ENCODE measurements at places on chromosomes 6 and 20.
A peak's percentile ranks its signal among the peaks of the same experiment; 100 is the strongest.

DNA sequence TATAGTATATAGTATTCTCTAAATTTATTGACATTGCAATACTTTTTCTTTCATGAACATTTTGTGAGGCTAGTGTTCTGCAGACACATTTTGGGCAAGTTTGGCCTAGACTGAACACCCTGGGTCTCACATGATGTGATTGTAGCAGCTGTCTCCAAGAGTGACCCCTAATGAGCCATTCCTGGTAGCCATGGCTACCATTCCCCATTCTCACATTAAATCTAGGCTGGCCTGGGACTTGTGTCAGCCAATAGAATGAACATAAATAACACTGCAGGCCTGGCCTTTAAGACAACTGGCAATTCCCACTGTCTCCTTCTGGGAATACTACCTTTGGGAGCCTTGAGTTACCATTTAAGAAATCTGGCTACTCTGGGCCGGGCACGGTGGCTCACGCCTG lies 38.0 kb upstream of the TASP1 start:
- DNase-seq = no peak

DNA sequence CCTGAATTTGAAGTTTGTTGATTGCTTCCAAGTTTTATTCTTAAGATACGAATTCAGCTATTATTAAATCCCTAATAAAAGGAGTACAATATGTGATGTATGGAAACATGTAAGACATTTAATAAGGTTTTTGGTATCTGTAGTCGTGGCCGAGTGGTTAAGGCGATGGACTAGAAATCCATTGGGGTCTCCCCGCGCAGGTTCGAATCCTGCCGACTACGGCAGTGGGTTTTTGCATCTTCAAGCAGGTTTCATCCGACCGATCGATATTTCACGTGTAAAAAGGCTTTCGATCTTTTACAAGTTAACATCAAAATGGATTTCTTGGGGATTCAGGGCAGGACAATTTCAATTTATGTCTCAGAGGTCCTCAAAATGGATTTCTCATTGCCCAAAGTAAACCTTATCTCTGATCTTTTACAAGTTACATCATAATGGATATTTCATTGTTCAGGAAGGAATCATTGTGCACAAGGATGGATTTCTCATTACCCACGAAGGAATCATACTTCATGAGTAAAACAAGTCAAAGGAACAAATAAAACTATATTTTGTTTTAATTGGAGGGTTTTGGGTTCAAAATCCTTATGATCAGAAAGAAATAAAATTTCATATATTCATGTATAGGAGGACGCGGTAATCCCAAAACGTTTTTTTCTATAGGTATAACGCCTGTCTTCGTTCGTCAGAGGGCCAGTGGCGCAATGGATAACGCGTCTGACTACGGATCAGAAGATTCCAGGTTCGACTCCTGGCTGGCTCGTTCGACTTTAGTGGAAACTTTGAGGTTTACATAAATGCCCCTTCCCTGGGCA lies 37.3 kb upstream of the BTN3A2 start:
- peak; percentile 68 for DNase-seq

DNA sequence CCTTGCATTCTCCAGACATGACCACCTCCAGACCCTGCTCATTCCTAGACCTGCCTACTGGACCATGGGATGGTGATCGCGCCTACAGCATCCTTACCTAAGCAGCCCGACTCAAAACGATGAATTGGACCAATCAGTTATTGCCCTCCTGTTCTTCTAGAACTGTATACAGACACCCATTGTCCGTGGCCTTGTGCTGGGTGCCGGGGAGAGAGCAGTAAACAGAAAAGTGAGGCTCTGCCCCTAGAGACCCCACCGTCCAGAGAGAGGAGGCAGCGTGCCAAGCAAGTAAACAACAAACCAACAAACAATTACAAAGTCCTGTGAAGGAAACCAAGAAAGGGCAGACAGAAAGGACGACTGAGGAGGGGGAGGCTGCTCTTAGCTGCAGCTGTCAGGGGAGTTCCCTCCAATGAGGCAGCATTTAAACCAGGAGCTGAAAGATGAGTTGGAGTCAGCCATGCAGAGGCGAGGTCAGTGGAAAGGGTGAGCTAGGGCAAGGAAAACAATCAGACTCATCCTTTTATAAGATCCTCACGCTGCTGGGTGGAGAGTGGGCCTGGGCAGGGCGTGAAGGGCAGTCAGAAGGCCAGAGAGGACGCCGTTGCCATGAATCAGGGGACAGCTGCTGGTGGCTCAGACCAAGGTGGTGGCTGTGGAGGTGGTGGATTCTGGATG lies 37.6 kb upstream of the BLCAP start:
- DNase-seq = no peak

DNA sequence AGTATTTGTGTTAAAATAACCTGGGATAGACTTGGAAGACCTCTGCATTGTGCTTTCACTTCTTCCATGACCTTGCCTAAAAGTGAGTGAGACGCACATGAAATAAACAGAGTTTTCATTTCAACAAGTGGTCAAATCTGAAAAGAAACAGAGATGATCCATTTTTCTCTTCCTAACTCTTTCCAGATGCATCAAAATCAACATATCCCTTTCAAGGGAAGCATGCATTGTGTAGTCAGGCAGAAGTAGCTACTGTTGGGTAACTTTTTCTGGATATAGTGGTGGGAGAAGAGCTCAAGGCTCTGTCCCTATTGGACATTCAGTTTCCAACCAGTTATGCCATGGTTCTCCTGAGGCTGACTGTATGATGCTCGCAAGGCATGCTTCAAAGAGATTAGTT lies 233.0 kb upstream of the JAG1 start:
- DNase-seq = no peak

GRCh38 chr6:2859185-2859700 lies 17.6 kb upstream of the SERPINB1 start:
- no peak for DNase-seq

DNA sequence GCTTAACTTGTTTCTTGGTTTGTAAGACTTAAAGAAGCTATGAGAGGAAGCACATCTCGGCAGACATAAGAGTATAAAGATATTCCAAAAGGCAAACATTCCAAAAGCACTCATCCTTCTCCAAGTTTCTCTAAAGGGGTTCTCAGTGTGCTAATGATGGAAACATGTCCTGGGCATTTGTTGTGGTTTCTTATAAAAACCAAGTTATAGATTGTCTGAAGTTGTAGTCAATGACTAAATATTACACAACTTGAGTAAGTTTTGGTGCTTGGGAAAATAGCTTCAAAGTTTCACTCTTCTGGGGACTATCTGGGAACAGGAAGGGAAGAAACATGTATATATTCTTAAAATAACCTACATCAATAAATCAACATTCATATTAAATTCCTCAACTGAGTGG lies 128.3 kb upstream of the TBX18 start:
- no peak for DNase-seq

All from effector memory CD8-positive, alpha-beta T cell (primary cell).